ENCODE measurements at places on chromosomes 7 and 10.

GRCh38 chr10:48634198-48634983 lies 29.5 kb upstream of the ARHGAP22 start:
- DNase-seq, result peak; percentile 36

- DNase-seq, result no peak
These were observed 12.9 kb downstream of the COL17A1 start for GRCh38 chr10:104072786-104073185.

GRCh38 chr7:99090771-99091542 lies 53.0 kb downstream of the SMURF1 start:
- no peak for DNase-seq

- no peak for DNase-seq
These were observed 16.9 kb downstream of the ZNF713 start for GRCh38 chr7:55903985-55904759.

GRCh38 chr7:21253740-21254687 lies 173.9 kb upstream of the SP4 start:
- DNase-seq, result peak; percentile 51

DNA sequence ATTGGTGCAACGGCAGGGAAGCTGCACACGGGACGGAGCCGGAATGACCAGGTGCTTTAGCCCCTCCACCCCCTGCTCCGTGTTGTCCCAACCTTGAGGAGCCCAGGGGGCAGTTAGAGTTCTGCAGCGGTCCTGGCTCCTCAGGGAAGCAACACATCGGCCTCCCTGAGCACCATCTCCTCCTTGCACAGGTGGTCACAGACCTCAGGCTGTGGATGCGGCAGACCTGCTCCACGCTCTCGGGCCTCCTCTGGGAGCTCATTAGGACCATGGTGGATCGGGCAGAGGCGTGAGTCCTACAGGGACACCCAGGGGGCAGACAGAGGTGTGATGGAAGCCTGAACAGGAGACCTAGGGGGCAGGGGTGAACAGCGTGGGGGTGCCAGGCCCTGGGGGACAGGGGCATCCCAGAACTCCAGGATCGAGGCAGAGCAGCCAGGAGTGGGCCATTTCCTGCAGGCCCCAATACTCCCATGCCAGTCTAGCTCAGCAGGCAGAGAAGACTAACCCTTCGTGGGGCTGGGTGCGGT lies 7.3 kb downstream of the ASL start:
- DNase-seq, result no peak

DNA sequence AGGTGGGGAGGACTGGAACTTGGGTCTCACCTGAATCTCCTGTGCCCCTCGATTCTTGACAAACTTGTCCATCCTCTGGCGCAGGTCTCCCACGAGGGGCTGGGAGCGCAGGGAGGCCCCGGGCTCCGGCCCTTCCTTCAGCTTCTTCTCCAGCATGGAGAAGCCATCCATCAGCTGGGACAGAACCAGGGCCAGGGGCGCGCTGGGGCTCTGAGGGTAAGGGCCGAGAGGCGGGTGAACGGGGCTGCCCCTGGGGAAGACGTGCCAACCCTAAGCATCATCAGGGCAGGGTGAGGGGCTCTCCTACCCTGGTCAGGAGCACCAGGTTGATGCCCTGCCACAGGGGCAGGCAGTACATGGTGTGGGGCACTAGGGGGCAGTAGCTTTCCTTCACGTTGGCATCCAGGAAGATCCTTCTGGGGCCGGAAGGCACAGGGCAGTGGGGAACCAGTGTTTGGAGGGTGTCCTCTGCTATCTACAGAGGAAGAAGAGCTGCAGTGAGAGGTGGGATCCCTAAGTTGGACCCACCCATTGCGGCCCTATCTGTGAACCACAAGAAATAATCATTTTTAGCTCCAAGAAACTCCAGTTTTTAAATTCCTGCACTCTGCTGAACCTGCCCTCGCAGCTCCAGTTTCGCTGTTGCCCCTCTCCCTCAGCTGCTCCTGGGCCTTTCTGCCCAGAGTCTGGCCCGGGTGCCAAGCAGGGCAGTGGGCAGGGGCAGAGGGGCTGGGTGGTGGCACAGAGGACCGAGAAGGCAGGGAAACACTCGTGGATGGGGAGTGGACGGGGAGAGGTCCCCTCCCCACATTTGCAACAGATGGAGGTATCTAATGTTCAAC lies 10.8 kb upstream of the PYROXD2 start:
- peak; percentile 26 for DNase-seq

DNA sequence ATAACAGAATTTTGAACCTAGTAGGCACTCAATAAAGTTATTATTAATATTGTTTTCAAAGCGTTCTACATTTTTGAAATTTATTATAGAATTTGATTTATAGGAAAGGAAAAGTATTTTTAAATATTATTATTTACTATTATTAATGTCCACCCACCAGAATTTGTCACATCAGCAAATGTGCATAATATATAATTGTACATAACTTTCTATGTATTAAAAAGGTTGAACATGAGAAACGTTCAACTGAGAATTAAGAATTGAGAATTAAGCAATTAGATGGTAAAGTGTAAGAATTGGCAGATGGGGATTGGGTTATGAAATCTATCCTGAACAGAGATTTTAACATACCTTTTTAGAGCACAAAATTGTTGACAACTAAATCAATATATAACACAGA lies 129.8 kb downstream of the PTN start:
- no peak for DNase-seq

- DNase-seq, result no peak
These were observed 741.4 kb upstream of the VSTM2A start for GRCh38 chr7:53800746-53801145.

DNA sequence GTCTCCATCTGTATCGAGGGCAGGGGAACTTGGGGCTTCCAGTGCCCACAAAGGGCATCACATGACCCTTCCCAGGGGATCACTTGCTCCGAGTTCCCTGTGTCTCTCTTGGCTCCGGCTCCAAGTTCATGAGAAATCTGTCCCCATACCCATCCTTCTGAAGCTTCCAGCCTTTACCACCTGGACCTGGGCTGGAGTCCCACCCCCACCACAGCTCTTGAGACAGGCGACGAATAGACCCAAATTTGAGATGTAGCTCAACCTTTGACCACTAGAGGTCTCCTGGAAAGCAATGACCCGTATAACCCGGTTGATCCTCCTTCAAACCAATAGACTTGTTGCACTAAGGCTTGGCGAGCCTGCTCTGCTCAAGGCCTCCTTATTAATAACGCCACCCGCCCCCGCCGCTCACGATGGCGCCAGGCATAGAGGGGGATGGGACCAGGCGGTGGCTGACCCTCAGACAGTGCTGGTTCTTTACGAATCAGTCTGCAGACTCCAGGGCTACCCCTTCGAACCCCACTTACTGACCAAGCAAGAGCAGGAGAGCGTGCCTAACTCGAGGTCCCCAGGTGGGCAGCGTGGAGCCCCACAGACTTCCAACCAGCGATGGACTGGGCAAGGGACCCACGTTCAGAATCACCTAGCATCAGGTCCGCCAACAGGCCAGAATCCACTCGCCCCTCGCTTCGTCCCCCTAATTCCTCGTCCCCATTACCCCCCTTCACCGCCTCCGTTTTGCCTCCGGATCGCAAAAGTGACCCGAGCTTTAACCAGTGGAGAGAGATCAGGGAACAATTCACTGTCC lies 4.4 kb upstream of the ARID5B start:
- peak; percentile 52 for DNase-seq

- DNase-seq, result peak; percentile 40
These were observed 37.8 kb downstream of the PTPRN2 start for GRCh38 chr7:158549616-158550393.

DNA sequence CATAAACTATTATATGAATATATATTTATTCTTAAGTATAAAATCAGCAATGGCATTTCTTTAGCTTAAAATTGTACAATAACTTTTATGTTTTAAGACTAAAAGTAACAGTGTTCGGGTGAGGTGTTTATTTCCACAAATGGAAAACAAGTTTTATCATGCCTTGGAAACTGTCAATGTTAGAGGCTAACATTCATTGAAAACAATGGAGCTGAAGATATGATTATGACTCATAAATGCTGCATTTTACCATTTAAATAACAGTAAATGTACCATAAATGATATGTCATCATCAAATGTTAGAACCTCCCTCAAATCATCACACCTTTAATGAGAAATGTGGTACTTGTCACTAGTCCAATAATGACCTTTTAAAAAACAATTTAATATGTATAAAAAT lies 897.3 kb downstream of the PCDH15 start:
- DNase-seq, result no peak

GRCh38 chr7:98387131-98387530 lies 13.8 kb downstream of the BAIAP2L1 start:
- no peak for DNase-seq

- no peak for DNase-seq
These were observed 33.5 kb downstream of the FIGNL1 start for GRCh38 chr7:50416527-50417182.

GRCh38 chr7:143352531-143353002 lies 9.9 kb downstream of the FAM131B start:
- no peak for DNase-seq

- no peak for DNase-seq
These were observed 32.8 kb upstream of the SFTPD start for GRCh38 chr10:79981450-79982361.

DNA sequence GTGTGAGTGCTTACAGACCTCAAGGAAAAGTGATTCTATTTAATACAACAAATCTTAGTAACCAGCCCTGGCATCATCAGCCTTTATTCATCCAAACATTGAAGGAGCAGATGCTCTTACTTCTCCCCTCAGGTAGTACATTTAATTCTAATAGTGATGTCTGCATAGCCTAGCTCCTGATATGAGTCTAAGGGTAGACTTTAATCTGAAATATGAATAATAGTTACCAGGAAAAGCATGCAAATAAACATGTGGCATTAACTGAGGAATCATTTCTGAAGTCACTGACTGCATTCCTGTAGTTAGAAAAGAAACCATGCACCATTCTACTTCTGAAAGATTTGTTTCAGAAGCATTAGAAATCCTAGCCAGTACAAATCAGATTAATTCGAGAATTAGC lies 25.7 kb upstream of the LMBR1 start:
- no peak for DNase-seq

GRCh38 chr10:123150271-123150985 lies 2.5 kb downstream of the HMX2 start:
- no peak for DNase-seq

DNA sequence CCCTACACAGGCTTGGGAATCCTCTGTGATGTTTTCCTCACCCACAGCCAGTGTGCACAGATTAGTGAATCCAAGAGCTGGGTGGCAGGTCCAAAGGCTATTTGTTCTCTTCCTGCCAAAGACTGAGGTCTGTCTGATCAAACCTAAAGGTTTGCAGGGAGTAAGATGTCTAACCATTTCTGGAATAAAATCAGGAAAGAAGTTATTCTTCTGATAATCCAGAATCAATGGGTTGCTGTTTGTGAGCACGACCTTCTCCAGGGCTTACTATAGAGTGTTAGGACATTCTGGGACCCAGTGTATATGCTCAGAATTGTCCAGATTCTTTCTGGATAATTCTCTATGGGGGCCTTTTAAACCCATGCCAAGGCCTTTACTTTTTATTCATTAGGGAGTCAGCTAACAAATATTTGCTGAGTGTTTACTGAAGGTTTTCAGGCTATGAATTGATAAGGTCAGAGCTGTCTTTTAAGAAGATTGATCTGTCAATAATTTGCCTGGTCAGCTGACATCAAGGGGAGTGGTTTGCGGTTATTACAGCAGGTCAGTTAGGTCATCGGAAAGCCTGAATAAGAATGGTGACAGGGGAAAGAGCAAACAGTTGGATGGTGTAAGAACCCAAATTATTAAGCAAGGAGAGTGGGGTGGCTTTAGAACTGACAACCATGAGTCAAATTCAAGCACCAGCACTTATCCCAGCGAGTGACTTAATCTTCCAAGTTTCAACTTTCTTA lies 7.5 kb upstream of the TECTB start:
- DNase-seq, result no peak

DNA sequence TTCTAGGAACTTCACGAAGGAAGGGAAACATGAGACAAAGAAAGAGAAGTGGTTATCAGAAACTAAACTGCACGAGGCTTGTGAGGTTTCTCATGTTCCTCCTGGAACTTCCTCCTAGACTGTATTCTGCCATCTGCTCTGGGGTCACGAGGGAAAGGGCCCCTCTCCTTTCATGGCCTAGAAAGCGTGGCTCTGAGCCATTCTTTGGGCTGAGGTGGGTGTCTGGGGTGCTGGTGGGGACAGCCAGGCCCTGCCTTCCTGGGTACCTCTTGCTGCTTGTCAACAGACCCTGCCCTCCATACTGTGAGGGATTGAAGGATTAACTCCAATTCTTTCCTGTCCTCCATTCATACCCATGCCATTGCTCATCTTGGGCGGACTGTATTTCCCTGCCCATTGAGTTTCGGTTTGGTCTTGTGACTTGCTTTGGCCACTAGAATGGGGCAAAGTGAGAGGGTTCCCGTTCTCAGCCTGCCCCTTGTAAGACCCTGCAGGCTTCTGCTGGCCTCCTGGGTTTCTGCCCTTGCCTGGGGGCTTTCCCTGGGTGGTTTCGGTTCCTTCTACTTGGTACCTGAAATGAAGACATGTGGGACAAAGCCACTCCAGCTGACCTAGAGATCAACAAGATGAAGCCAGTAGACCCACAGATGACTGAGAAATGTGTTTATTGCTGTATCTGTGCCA lies 14.9 kb upstream of the GIMAP8 start:
- no peak for DNase-seq

DNA sequence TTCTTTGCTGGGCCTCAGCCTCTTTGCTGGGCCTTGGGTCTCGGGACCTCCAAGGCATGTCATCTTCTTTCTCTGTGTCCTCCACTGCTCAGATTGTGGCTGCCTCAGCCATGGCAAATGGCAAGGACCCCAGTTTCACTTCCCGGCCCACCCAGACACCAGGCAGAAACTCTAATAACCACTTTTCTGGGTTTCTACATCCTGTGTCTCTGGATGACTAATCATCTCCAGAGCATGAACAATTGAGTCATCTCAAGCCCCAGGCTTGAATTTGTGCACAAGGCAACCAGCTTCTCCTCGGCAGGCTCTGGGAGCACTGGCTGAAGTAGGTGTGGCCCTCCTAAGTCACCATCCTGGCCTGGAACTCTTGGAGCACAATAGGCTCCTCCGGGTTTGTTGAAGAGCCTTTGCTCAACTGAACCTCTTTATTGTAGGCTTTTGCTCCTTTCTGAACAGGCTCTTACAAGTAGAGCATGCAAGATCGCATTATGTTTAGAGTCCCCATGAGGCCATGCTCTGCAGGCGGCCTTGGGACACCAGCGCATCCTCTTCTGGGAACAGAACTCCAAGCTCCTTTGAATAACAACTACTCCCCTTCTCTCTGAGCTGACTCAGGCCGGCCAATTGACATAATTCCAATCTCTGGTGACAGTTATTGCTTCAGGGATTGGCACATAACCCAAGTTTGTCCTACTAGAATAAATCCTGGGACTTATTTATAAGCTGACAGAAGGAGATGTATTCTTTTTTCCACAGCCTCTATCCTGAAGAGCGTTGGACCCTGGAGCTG lies 218.1 kb downstream of the WDR11 start:
- no peak for DNase-seq
